ENCODE measurements at places on chromosomes 5 and 9.

- H3K4me1 ChIP-seq: peaks cover 20% of the 10 kb centered on the region
- peaks cover 16% of the 10 kb centered on the region for H3K27me3 ChIP-seq
- peaks cover 6% of the 10 kb centered on the region for H3K36me3 ChIP-seq
- peak overlapping the region; percentile 7 for H3K4me3 ChIP-seq
- peak overlapping the region; percentile 22 for H3K27ac ChIP-seq
These were observed 11.3 kb upstream of the IL6ST start for GRCh38 chr5:56006094-56006493.

DNA sequence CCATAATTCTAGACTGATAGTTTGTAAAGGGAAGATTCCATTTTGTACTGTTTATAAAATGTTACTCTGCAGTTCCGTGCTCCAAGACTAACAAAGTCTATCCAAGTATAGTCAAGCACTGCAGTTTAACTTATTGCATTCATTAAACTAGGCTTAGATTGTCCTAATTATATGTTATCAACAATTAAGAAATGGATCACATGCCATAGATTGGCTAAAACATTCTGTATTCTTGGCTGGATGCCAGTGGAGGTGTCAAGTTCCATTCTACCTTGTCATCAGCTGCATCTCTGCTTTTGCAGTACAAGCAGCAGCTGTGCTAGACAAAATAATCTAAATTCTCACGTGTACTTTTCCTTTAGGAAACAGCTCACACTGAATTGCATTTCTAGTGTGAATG is 69.4 kb upstream of the MEF2C start:
- H3K4me1 ChIP-seq: no peaks in the 10 kb centered on the region
- no peak for DNase-seq
- no peaks in the 10 kb centered on the region for H3K36me3 ChIP-seq
- no peak overlapping the region for H3K4me3 ChIP-seq
- H3K27ac ChIP-seq: no peak overlapping the region
- H3K27me3 ChIP-seq: peaks cover 22% of the 10 kb centered on the region

- H3K27me3 ChIP-seq: peaks cover 1% of the 10 kb centered on the region
- no peaks in the 10 kb centered on the region for H3K36me3 ChIP-seq
- no peak overlapping the region for H3K27ac ChIP-seq
- H3K4me1 ChIP-seq: no peaks in the 10 kb centered on the region
- DNase-seq: no peak
These were observed 555.3 kb upstream of the DAB2 start for GRCh38 chr5:39980056-39980455.

- H3K4me1 ChIP-seq: no peaks in the 10 kb centered on the region
- H3K27me3 ChIP-seq: no peaks in the 10 kb centered on the region
- H3K4me3 ChIP-seq: no peak overlapping the region
- no peak overlapping the region for H3K27ac ChIP-seq
- no peaks in the 10 kb centered on the region for H3K36me3 ChIP-seq
These were observed 292.8 kb downstream of the TLE1 start for GRCh38 chr9:81396528-81396927.

DNA sequence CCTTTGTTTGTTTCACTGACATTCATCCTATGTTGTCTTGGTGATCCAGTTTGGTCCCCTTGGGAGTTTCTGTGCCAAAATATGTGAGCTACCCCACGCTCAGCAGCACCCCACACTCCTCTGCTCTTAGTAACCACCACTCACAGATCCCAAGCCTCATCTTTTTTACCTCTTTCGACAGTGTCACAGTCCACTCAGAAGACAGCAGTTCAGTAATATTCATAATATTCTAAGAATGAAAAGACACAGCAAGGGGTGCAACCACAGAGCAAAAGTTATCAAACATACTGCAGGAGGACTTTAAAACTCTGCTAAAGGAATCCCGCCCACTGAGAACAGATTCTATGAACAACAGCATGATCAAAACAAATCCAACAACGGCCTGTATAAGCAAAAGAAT is 28.2 kb downstream of the RNF130 start:
- H3K36me3 ChIP-seq: no peaks in the 10 kb centered on the region
- H3K4me3 ChIP-seq: no peak overlapping the region
- no peak for DNase-seq
- no peak overlapping the region for H3K27ac ChIP-seq

GRCh38 chr9:77909306-77909705 is 122.3 kb downstream of the GNAQ start:
- H3K27ac ChIP-seq: peak overlapping the region; percentile 96
- peaks cover 66% of the 10 kb centered on the region for H3K4me1 ChIP-seq
- H3K36me3 ChIP-seq: peaks cover 58% of the 10 kb centered on the region

DNA sequence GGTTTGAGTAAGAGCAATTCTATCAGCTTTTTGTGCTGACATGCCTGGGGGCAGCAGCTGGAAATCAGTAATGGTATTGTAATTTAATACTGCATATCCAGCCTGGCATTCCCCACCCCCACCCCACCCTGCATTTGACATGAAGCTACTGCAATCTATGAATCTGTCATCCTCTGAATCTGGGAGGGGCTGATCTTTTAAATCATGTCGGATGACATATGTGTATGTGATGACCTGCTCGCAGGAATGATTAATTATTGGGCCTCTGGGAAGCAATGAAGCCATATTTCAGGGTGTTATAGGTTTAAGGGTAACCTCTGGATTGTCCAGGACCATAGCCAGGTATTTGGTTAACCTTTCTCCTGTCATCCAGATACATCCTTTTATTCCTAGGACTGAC is 64.6 kb upstream of the RASGRF2 start:
- no peak for DNase-seq
- H3K27ac ChIP-seq: no peak overlapping the region
- H3K4me1 ChIP-seq: no peaks in the 10 kb centered on the region
- no peak overlapping the region for H3K4me3 ChIP-seq

DNA sequence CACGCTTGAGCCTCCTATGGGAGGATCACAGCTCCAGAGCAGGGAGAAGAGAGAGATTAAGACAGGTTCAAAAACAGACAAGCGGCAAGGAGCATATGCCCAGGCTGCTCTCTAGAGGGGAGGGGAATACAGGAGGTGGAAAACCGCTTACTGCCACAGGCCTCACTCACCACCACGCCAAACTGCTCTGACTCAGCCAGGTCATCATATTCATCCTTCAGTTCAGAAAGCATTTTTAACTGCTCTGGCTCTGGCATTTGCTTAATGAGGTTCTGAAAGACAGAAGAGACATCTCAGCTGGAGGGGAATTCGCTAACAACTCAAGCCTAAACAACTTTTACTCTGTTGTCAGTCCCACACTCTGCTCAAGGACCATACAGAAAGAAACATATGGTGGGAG is 40.1 kb downstream of the PCDHGC5 start:
- DNase-seq: no peak
- H3K36me3 ChIP-seq: peaks cover 43% of the 10 kb centered on the region
- H3K4me3 ChIP-seq: no peak overlapping the region
- H3K4me1 ChIP-seq: no peaks in the 10 kb centered on the region

GRCh38 chr9:31146485-31147166 is 1237.8 kb upstream of the ACO1 start:
- H3K4me3 ChIP-seq: no peak overlapping the region
- no peaks in the 10 kb centered on the region for H3K36me3 ChIP-seq
- no peak for DNase-seq
- H3K27me3 ChIP-seq: no peaks in the 10 kb centered on the region

- H3K4me1 ChIP-seq: no peaks in the 10 kb centered on the region
- H3K27me3 ChIP-seq: no peaks in the 10 kb centered on the region
- no peak overlapping the region for H3K4me3 ChIP-seq
- no peak for DNase-seq
- no peaks in the 10 kb centered on the region for H3K36me3 ChIP-seq
These were observed 225.3 kb downstream of the NR2F1-AS1 start for GRCh38 chr5:93355691-93356090.

DNA sequence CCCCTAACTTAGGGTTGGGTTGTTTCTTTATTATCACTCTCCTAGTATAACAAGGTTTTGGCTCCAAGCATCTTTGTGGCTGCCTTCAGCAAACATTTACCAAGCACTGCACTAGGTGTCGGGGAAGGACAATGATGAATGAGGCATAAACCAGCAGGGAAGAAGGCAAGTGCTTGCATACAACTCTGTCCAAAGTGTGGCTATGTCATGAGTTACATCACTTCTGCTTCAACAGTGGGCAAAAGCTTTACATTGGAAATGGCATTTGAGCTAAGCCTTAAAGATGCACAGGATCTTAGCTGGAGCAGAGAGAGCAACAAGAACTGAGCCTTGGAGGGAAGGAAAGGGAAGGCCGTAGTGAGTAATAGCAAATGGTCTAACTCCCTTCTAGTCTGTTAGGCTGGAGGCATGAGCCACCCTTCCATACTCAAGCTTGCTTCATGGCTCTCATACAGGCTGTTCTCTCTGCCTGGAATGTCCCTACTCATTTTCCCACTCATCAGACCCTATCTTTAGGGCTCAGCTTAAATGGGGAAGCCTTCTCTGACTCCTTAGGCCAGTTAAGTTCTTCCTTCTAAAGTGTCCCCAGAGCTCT is 121.8 kb downstream of the SEMA6A start:
- no peaks in the 10 kb centered on the region for H3K36me3 ChIP-seq
- H3K27me3 ChIP-seq: no peaks in the 10 kb centered on the region
- H3K4me1 ChIP-seq: peaks cover 2% of the 10 kb centered on the region
- no peak overlapping the region for H3K4me3 ChIP-seq
- no peak overlapping the region for H3K27ac ChIP-seq

DNA sequence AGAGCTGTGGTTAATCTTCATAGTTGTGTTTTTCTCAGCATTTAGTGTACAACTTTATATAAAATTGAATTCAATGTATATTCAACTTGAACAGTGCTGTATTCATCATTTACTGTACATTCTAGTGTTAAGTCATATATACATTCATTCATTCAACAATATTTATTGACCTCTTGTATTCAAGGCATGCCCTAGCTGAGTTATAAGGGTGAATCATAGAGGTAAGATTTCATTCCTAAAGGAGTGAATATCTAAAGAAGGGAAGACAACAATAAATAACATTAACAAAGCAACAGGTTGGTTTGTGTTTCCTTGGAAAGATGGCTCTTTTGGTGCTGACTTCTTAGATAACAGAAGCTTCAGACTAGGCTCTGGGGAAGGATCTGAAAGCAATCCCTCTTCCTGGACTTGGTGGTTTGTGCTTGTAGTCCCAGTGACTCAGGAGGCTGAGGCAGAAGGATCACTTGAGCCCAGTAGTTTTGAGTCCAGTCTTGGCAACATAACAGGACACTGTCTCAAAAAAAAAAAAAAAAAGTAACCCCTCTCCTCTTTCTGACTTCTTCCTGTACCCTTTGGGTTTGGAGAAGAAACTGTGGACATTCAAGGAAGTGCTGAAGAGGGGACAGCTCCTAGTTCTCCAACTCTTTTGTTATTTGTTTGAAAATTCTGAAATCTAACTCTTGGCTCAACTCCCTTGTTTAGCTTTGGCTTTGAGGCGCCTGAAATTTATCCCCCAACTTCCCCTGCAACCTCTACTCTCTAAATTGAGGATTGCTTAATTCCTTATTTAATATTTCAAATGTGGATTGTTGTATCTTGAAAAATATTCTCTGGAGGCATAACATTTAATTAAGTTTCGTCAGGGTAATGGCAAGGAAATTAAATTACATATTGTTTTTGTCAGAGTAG is 80.2 kb downstream of the OSTF1 start:
- DNase-seq: no peak
- no peak overlapping the region for H3K4me3 ChIP-seq
- peak overlapping the region; percentile 67 for H3K27ac ChIP-seq

DNA sequence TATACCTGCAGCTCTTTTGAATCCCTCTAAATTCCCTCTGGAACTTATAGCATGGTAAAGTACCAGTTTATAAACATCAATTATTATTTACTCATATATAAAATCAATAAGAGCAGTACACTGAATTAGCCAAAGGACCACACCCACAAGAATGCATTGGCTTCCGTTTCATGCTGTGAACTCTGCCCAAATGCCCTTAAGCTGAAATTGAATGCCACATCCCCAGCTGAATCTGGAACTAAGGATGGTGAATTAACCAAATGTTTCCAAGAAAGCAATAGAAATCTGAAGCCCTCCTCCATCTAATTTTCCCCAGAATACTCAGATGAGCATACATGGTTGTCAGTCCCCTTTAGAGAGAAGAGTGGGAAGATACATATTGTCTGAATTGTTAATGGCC is 436.4 kb upstream of the FTMT start:
- H3K27me3 ChIP-seq: no peaks in the 10 kb centered on the region
- H3K36me3 ChIP-seq: no peaks in the 10 kb centered on the region
- DNase-seq: no peak
- no peak overlapping the region for H3K27ac ChIP-seq
- H3K4me1 ChIP-seq: no peaks in the 10 kb centered on the region

DNA sequence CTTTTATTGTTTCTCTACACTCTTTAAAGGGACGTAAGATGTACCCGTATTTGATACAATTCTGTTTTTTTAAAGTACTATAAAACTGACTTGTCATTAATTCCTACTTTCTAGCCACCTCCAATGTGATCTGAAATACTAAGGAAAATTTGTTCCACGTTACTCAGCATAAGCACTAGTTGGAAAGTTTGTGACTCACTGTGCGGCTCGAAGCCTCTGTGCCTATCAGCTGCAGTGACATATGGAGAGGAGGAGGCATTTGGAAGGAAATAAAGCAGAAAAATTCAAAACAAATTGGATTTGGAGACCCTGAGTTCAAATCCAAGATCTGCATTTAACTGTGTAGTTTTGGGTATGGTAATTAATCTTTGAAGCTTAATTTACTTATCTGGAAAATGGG is 339.3 kb downstream of the BRINP1 start:
- no peaks in the 10 kb centered on the region for H3K4me1 ChIP-seq
- H3K36me3 ChIP-seq: no peaks in the 10 kb centered on the region
- no peak overlapping the region for H3K27ac ChIP-seq
- no peaks in the 10 kb centered on the region for H3K27me3 ChIP-seq
- DNase-seq: no peak

DNA sequence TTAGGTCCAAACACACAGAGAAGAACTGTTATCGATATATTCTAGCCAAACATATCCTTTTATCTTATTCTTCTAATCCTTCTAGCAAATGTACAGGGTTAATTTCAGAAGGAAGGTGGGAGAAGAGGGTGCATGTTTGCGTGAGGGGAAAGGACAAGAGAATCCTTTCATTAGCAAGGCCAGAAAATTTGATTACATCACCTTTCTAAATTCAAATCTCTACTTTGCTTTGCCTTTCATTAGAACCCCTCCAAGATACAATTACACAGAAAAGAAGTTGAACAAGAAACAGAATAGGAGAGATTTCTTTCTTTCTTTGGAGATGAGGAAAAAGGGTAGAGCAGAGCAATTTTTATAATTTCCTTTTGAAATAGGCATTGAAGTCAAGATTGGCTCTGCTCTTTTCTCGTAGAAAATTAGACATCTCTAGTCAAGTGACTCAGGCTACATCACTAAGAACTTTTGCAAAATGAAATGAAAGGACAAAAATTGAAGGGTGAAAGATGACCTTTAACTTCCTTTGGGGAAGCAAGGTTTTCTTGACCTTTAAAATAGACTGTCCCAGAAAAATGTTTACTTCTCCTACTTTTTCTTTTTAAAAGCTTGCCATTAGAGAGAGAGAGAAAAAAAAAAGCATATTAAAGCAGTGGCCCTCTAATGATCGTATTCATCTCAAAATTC is 81.2 kb downstream of the TTLL11 start:
- H3K36me3 ChIP-seq: no peaks in the 10 kb centered on the region
- H3K4me1 ChIP-seq: no peaks in the 10 kb centered on the region
- H3K27ac ChIP-seq: no peak overlapping the region
- no peak overlapping the region for H3K4me3 ChIP-seq
